NCI-H460 (cell line): ENCODE measurements at places on chromosomes 3 and 15.

DNA sequence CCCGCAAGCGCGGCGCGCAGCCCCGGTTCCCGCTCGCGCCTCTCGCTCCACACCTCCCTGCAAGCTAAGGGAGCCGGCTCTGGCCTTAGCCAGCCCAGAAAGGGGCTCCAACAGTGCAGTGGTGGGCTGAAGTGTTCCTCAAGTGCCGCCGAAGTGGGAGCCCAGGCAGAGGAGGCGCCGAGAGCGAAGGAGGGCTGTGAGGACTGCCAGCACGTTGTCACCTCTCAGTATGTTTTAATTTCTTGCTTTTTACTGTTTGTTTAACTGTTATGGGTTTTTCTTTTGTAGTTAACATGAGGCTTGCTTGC lies 1525.7 kb downstream of the SI start:
- no peak for DNase-seq

- no peak for DNase-seq
Measured at GRCh38 chr3:62926494-62926893, 51.3 kb upstream of the CADPS start.

DNA sequence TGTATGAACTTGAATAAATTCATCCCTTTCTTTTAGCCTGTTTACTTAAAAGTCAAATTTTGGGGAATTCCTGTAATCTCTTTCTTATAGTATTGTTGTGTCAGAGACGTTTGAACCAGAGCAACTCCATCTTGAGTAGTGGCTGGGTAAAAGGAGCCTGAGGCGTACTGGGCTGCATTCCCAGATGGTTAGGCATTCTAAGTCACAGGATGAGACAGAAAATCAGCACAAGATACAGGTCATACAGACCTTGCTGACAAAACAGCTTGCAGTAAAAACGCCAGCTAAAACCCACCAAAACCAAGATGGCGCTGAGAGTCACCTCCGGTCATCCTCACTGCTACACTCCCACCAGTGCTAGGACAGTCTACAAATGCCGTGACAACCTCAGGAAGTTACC lies 94.5 kb downstream of the P3H2 start:
- DNase-seq, result no peak

DNA sequence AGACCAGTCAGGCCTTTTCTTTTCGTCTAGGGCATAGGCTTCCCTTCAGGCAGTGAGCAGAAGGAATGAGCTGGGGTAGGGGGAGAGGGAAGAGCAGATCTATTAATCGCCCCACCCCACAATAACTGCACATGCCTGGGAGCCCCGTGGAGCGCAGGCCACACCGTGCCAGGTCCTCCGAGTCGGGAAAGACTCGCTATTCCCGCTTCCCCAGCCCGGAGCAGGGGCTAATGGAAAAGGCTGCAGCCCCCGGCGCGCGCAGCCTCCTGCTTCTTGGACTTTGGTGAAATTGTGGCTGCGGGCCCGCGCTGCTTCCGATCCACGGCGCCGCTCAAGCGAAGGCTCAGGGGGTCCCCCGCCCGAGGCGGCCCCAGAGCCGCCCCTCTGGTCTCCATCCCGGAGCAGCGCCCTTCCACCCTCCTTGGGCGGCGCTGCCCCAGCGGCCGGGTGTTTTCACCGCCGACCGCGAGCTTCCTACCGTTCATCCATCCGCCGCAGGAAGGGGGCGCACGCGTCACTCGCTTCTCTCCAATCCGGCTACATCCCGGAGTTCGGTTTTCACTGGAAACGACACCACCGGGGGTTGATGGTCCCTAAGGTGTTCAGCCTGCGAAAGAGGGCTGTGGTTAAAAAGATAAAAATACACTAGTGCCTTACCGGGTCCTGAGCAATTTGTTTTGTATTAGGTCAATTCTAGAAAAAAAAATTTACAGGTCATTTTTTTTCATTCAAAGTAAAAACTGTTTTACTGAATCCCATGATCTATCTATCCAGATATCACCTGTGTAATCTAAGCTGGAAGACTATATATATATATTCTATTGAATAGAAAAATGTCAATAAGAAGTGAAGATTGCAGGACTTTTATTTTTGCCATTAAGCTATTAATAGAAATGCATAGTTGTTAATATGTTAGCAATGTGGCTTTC lies 4.4 kb upstream of the SYNM start:
- peak; percentile 59 for DNase-seq

- DNase-seq, result no peak
Measured at GRCh38 chr15:53625962-53626845, 133.3 kb downstream of the WDR72 start.
